ENCODE measurements at places on chromosomes 1 and 21.

DNA sequence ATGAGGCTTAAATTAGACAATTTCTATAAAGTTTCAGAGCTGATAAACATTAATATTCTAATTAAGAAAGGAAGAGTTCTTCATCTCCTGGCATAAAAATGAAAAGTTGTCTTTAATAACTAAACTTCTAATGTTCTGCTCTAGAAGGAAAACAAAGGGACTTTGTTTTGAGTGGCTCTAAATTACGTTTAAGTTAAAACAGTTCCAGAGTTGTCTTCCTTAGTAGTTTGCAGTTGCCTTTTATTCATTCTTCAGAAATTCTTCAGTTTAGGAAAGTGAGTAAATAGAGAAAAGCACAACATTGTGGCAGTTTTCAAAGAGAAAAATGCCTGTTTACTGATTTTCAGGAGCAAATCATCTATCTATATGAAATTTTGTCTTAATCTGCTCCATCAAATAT lies 86.9 kb downstream of the TTC3 start:
- no peak for DNase-seq

GRCh38 chr1:74468982-74469603 lies 43.3 kb downstream of the LRRC53 start:
- DNase-seq = peak; percentile 77

DNA sequence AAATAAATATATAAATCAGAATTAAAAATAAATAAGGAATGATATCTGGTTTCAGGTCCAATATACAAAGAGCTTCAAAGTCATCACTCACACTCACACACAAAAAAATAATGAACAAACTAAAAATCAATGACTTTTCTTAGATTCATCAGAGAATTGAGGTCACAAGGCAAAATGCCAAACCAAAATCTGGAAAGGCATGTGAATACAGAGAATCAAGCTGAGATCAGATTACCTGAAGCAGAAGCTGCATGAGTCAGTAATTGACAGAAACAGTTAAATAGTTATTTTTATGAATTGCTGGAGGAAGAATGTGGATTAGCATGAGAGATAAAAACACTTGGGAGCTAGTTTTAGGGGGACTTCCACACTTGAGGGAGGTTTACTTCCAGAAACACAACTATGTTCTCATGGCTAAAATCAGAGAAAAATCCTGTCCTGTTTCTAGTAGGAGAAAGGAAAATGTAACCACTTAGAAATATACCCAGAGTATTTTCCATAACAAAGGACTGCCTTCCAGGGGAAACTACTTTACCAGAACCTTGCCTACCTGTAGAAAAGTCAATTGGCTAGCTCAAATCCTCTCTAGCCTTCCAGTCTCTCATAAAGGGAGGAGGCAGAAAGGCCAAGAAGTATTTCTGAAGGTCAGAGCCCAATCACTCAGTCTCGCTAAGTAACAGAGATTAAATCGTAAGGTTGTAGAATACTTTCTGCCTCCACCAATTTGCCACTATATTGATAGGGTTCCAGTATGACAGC lies 536.6 kb upstream of the NR5A2 start:
- DNase-seq = no peak

DNA sequence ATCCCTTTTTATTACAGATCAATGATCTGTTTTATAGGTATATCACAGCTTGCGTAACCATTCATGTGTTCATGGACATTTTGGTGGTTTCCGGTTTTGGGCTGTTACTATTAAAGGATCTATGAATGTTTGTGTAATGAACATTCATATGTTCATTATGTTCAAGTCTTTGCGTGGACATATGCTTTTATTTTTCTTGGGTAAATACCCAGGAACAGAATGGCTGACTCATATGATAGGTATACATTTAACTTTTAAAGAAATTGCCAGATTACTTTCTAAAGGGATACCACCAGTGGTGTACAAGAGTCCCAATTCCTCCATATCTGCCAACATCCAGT lies 73.7 kb downstream of the SPATA46 start:
- DNase-seq = no peak

DNA sequence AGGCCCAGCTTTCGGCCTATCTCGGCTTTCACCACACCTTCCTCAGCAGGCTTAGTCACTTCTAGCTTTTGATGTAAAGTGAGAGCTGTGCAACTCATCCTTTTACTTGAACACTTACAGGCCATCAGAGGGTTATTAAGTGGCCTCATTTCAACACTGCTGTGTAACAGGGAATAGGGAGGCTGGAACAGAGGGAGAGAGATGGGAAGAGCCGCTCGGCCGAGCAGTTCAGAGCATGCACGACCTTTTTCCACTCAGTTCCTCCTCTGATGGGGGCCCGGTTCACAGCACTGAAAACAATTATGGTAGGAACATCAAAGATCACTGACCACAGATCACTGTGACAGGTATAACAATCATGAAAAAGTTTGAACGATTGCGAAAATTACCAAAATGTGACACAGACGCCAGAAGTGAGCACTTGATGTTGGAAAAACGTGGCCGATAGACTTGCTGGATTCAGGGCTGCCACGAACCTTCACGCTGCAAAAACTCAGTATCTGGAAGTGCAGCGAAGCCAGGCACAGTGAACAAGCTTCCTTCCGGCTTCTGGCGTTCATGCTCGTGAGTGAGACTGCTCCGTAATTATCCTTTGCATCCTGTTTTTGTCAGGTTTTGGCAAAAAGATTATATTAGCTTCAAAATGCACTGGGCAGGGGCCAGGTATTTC lies 28.6 kb downstream of the AGPAT3 start:
- DNase-seq = no peak

GRCh38 chr1:29465755-29466154 lies 229.4 kb downstream of the PTPRU start:
- DNase-seq = no peak

DNA sequence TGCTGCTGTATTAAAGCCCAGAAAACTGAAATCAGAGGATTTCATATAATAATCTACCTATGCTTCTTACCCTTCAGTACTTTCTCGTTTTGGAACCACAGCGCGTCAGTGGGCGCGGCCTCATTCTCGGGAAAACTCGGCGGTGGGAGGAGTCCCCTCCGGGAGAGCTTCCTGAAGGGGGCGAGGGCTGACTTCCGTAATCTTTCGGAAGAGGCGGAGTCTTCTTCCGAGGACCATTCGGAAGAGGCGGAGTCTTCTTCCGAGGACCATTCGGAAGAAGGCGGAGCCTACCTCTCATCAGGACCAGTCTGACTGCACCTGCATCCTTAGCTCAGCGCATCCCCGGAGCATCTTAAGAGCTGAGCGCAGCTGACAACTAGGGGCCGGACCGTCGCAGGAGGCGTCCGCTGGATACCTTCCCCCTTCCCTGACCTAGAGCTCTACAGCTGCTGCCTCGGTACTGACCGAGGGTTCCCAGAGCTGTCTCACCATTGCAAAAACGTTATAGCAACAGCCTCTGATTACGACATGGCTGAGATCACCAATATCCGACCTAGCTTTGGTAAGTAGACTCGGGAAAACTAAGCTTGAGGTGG lies at the start of gene SYT11:
Gene SYT11, plus strand, starts transcription at position 334 of the 596 bp plus-strand sequence. Its CDS starts 195 bp downstream, at position 529.
- DNase-seq = peak; percentile 93

DNA sequence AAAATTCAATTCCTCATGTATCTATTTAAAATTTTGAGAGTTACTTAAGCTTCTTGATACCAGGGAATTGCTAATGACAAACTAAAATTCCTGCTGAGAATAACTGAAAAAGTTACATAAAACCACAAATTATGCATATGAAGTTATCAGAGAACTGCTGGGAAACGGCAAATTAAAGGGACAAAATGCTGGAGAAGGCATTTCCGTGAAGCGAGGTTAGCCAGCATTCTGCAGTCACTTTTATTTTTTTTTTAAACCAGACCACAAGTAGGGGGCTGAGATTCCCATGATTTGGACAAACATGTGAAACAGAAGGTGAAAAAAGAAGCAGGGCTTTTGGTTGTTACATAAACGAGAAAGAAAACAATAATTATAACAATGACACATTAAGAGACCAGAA lies 737.6 kb upstream of the CHRM3 start:
- no peak for DNase-seq

- no peak for DNase-seq
These were observed 501 bp upstream of the MRAP start for GRCh38 chr21:32298148-32298559.

- peak; percentile 38 for DNase-seq
These were observed 18.7 kb downstream of the CNTN2 start for GRCh38 chr1:205061665-205062069.

- DNase-seq = no peak
These were observed 8.3 kb downstream of the WARS2 start for GRCh38 chr1:119132179-119132578.

- no peak for DNase-seq
These were observed 6.7 kb downstream of the AZIN2 start for GRCh38 chr1:33087677-33088076.

- DNase-seq = no peak
These were observed 6.6 kb downstream of the SGIP1 start for GRCh38 chr1:66540434-66541032.

- no peak for DNase-seq
These were observed 396.6 kb downstream of the BRINP2 start for GRCh38 chr1:177567393-177567792.

GRCh38 chr21:17921579-17922530 lies 102.7 kb upstream of the C21orf91 start:
- no peak for DNase-seq

GRCh38 chr1:13554798-13555197 lies 28.8 kb upstream of the PDPN start:
- no peak for DNase-seq

GRCh38 chr1:54471588-54471987 lies 65.4 kb upstream of the SSBP3 start:
- DNase-seq = no peak

GRCh38 chr21:41817228-41817627 lies 50.4 kb upstream of the RIPK4 start:
- peak; percentile 5 for DNase-seq

DNA sequence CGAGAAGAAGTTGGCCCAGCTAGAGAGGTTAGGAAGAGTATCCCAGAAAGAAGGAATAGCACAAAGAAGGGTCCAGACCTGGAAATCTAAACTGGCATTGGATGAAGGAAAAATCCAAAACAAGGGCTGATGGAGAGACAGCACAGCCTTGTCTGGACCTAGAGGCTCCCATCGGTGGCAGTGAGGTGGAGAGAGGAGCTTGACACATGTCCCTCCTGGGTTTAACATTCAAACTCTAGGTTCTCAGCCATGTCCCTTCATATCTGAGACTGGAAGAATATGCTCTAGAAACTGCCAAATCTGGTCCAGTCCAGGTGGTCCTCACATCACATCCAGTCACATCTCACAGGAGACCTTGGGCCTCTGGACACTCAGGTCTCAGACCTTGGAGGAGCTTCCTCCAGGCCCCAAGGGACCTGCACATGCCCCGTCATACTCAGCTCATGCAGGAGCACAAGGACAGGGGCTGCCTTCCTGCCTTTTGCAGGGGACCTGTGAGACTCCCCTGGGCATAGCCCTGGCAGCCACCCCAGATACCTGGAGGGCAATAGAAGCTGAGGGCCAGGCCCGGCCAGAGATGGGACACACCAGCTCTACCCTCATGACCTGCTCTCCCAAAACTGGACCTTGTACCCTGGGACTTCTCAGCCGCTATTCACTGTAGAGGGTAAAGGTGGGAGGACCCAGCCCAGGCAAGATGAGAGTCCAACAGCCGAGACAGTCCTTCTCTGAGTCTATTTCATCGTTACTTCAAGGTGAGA lies 7.5 kb downstream of the TMEM125 start:
- DNase-seq = no peak

DNA sequence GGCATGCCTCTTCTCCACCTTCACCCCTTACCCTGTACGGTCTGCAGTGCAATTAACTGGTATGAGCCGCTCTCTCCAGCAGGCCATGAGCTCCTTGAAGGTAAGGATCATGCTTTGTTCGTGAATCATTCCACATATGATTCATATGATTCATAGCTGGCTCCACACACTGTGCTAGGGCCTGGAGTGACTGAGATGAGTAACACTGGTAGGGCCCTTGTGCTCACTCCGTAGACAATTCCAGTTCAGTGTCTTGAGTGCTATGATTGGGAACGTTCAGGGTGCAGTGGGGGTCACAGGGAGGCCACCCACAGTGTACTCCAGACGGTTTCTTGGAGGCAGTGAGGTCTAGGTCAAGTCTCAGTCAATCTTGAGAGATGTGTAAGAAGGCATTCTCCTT lies 239.8 kb downstream of the LMX1A start:
- DNase-seq = no peak

GRCh38 chr1:215345766-215346165 lies 221.3 kb upstream of the KCTD3 start:
- no peak for DNase-seq

DNA sequence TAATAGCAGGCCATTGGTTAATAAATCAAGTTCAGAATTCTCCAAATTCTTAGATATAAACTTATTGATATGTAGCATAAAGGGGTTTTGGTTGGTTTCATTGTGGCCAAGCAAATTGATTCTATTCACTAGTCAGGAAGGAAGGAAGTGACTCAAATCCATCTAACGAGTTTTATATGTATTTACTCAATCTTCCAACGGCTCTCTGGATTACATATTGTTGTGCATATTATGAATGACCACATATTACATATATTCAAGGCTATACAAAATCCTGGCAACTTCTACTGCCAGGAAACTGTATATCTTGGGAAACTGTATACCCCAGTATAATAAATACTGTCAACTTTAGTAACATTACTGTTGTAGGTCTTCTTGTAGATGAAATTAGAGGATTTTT lies 20.1 kb upstream of the PDE4B start:
- DNase-seq = no peak

DNA sequence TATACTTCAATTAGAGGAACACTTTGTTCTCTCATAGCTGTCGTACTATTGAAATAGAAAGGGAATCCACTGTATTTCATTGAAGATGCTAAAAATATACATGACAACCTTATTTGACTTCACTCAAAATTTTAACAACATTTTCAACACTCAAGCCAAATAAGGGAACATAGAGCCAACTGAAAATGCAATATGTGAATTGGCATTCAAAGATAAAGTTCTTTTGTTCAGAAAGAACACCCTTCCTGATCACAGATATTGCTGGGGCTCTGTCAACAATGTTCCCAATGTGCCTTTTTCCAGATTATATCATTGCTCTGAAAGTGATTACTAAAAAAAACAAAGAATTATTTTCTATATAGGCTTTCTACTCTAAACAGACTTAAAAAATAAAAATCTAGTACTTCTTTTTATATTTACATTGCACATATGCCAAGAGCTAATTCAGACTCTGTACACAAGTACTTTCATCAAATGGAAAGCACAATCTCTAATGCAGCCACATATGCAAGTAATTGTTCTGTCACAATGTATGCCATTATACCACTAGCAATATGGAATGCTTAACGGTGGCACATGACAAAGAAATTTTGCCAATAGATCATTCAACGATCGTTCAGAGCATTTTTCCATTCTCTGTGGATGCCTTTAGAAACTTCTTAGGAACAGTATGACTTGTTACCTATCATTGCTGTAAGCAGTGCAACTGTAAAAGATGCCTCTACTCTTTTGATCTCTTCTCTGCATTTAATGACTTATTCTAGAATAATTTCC lies 171.0 kb downstream of the EIF4G3 start:
- no peak for DNase-seq

- no peak for DNase-seq
These were observed 155.8 kb downstream of the TRIM33 start for GRCh38 chr1:114355240-114355639.

- DNase-seq = no peak
These were observed 73.5 kb upstream of the TMPRSS15 start for GRCh38 chr21:18477043-18477442.

Data from NCI-H748 treated with DMSO at 0.1 percent for 48 hours (cell line).